ENCODE measurements at places on chromosomes 4 and X.
A peak's percentile ranks its signal among the peaks of the same experiment; 100 is the strongest.

DNA sequence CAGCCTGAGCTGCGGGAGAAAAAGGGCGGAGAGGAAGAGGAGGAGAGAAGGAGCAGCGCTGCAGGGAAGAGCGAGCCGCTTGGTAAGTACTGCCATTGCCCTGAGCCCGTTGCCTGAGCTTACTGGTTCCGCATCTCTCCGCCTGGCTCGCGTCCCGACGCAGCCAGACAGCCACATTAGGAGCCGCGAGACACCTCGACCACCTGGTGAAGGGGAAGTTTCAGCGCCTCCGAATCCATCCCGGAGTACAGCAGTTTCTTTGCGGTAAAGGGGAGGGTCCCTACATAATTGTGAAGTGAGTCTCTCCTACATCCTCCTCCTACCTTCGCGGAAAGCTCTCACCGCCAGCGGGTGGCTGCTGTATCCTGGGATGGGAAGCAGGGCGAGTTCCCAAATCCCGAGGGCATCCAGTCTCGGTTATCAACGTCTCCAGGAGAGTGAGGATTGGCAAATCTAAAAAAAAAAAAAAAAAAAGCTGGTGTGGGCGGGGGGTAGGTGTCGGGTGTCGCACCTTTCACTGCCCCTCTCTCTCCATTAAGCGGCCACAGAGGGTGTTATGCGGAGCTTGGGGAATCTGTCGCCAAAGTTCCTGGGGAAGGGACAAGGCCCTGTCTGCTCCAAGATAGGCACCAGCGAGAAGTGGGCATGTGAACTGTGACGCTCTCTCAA, 7.9 kb downstream of the TBX22 start:
- DNase-seq = no peak

DNA sequence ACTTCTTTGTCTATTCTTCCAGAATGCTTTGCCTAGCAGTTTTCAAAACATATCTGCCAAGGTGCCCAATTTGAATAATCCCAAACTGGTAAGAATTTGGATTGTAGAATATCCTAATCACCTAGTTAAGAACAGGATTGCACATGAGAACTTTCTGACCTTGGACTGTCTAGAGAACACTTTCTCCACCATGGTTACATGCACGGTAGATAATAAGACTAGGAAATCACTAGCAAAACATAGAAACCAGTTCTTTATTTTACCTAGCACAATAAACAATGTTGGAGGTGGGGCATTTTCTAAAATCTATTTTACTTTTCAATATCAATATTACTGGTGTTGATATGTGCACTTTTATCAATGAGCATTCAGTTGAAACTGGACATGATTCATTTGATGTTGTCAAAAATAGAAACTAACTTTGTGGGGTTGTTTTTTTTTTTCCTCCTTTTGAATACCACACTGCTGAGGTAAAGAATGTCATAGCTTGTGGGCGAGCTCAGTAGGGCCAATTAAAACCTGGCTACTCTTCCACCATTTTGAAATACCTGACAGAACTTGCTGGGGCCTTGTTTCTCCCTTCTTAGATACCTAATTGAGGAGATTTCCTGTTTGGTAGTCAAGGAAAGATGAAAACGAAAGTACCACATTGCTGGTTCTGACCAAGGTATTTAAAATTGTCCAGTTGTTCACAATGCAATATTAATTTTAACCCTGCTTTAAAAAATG, 10.4 kb downstream of the MID1IP1 start:
- no peak for DNase-seq

GRCh38 chr4:3460926-3461325, 2.2 kb upstream of the DOK7 start:
- no peak for DNase-seq

DNA sequence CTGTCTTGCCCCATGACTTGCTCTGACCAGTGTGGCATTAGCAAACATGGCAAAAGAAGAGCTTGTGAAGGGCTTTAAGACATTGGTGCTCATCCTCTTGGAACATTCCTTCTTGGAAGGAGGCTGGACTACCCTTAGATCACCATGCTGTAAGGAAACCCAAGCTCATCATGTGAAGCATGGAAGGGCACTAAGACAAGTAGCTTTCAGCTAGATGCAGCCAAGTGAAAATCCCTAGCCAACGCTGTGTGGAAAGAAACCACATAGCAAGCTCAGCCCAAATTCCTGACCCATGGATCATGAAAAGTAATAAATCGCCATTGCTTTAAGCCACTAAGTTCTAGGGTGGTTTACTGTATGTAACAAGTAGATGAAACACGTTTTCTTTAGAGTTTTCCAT, 12.4 kb upstream of the PACRGL start:
- DNase-seq = no peak

GRCh38 chrX:29542152-29542551, 673.2 kb upstream of the MAGEB2 start:
- DNase-seq = no peak

GRCh38 chrX:26653050-26653449, 437.1 kb downstream of the MAGEB5 start:
- no peak for DNase-seq

DNA sequence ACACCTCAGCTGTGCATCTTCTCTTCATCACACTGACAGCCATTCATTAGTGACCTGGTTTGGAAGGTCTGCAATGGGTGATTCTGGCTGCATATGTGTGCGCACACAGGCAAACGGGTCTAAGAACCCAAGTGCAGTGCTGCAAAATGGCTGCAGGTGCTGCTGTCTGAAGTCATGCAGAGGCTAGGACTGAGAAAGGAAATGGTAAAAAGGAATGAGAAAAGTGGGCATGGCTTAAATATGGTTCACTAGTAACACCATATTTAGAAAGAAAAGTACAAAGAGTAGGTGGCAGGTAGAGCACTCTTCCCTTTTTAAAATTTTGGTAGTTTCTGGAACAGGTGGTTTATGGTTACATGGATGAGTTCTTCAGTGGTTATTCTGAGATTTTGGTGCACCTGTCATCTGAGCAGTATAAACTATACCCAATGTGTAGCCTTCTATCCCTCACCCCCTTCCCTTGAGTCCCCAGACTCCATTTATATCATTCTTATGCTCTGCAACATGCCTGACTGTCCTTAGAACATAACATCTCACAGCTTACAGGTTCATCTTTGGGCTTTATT, 78.4 kb downstream of the CCNG2 start:
- no peak for DNase-seq

GRCh38 chr4:119797238-119797894, 168.8 kb upstream of the PDE5A start:
- no peak for DNase-seq

DNA sequence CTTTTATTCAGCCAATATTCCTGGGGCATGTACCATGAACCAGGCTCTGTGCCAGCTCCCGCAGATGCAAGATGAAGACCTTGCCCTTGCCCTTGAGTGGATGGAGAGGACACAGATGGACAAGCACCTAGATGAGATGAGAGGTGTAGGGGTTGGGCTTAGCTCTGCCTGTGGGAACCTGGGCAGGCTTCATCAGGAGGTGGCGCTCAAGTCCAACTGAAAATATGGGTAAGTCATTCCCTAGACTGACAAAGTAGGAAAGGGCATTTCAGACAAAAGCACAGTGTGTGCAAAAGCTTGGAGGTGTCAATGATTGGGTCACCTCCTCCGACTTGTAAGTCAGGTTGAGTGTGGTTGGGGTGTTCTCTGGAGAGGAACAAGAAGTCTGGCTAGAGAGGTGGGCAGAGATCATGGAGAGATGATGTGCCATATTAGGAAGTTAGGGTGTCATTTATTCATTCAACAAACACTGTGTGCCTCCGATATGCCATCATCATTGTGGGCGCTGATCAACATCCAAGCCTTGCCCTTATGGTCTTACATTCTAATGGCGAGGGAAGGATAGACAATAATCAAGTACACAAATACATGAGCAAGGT, 64.6 kb downstream of the ANAPC4 start:
- no peak for DNase-seq

- no peak for DNase-seq
These were observed 37.1 kb upstream of the TLR2 start for GRCh38 chr4:153646978-153647377.

- no peak for DNase-seq
These were observed 5.5 kb upstream of the USP53 start for GRCh38 chr4:119207051-119207450.

GRCh38 chrX:108199691-108200090, 108.1 kb downstream of the ATG4A start:
- DNase-seq = no peak

GRCh38 chrX:10032147-10032546, 65.0 kb downstream of the CLDN34 start:
- no peak for DNase-seq

- DNase-seq = no peak
These were observed 868 bp downstream of the PLS3 start for GRCh38 chrX:115561605-115562479.

GRCh38 chrX:24214568-24214967, 65.0 kb downstream of the ZFX start:
- no peak for DNase-seq

GRCh38 chrX:102345916-102346315, 93.9 kb downstream of the NXF2B start:
- peak; percentile 44 for DNase-seq

DNA sequence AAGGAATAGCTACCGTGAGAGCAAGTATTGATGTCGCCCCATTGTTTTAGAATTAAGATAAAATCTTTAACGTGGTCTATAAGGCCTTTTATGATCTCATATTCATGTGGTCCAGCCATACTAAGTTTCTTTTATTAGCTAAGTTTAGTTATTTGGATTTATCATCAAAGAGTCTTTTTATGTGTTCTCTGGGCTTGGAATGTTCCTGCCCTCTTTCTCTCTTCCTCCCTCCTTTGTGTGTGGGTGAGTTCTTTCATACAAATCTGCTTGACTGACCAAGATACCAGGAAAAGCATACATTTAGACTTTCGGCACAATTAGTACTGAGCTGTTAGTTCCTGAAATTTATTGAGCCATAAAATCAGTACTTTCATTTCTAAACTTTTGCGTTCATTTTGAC, 11.3 kb downstream of the TDO2 start:
- no peak for DNase-seq

DNA sequence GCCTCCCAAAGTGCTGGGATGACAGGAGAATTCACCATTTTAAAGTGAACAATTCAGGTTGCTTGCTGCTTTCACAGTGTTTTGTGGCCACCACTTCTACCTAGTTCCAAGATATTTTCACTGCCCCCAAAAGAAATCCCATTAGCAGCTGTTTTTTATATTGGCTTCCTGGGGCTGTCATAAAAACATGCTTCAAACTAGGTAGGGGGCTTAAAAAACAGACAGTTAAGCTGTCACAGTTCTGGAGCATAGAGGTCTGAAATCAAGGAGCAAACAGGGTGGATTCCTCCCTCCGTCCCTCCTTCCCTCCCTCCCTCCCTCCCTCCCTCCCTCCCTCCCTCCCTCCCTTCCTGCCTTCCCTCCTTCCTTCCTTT, 3.0 kb upstream of the XG start:
- DNase-seq = no peak

DNA sequence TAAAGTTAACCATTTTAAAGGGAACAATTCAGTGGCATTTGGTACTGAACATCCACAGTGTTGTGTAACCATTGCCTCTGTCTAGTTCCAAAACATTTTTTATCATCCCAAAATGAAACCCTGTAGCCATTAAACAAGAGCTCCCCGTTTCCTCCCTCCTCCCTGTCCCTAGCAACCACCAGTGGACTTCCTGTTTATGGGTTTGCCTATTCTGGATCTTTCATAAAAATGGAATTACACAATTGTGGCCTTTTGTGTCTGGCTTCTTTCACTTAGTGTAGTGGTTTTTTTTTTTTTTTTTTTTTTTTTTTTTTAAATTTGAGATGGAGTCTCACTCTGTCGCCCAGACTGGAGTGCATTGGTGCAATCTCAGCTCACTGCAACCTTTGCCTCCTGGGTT, 11.6 kb downstream of the RBMX2 start:
- no peak for DNase-seq

DNA sequence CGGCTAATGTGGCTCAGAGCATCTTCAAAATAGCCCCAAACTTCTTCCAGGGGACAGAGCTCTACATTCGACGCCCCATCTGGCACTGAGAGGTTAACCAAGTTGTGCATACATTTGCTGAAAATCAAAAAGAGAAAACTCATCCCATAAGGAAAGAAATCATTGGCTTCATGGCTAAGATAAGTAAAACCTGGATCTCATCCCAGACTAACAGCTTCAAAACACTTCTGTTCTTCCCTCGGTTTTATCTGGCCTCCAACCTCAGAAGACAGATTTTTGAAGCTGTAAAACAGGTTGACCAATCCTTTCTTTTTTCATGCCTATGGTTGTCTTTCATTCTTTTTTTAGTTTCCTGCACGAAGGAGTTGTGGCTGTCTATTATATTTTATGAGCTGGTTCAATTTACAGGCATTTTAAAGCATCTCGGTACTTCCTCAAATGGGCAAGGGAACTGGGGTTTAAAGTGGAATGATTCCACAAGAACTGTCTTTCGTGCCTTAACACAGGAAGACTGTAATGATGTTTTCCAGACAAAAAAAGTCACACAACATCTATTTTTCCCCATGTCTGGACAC, 107.6 kb downstream of the DLG3 start:
- DNase-seq = no peak

DNA sequence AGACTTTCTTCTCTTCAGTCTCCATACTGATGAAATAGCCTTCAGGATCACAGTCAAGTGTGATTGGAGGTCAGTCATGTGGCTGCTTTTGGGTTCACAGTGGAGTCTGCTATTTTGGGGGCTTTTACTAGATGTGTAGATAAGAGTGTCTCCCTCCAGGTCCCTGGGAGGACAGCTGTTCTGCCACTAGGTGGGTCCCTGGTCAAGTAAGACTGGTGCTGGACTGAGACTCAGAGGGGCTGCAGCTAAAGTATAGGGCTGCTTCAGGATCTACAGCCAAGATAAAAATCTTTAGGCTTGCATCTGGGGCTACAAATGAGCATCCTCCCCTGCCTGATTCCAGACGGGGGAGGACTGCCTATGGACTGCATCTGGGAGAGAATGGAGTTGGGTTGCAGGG, 200.7 kb upstream of the ANKRD50 start:
- no peak for DNase-seq

DNA sequence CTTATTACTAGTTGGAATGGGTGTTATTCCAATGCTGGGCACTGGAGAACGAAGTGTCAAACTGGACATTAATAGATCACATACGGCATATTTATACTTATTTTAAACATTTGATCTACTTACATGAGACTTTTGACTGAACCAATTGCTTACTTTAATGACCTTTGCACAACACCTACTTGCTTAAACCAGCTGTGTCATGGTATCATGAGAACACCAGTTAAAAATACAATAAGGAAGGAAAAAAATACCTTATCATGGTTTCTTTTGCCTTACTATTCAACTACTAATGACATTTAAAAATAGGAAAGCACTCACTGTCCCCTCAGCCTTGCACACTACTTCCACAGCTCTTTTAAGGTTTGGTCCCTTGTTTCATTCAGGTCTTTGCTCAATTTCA, 146.9 kb downstream of the FAM13A start:
- no peak for DNase-seq

GRCh38 chr4:128865132-128865531, 55.6 kb downstream of the JADE1 start:
- DNase-seq = no peak

DNA sequence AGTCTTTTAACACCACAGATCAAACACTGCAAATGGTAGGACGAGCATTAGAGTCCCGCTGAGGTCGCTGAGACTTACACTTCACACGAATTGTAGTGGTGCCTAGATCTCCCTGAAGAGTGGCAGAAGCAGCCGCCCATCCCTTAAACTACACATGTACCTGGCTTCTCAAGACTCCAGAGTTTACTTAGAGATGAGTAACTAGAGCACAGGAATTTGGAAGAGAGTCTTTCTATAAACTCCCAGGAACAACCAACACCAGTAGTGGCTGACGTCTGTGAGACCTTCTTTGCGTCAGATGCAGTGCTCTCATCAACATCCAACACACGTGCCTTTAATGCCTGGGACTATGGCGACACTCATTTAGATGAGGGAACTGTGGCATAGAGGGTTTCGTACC, 12.6 kb downstream of the SORBS2 start:
- no peak for DNase-seq

GRCh38 chr4:42478509-42478908, 81.2 kb downstream of the SHISA3 start:
- no peak for DNase-seq

Data from T-helper 2 cell (primary cell).